ENCODE measurements at places on chromosomes 6 and 20.

GRCh38 chr6:93822434-93823265, 403.3 kb upstream of the EPHA7 start:
- no peak for DNase-seq

GRCh38 chr6:154555073-154555677, 44.7 kb upstream of the CNKSR3 start:
- no peak for DNase-seq

DNA sequence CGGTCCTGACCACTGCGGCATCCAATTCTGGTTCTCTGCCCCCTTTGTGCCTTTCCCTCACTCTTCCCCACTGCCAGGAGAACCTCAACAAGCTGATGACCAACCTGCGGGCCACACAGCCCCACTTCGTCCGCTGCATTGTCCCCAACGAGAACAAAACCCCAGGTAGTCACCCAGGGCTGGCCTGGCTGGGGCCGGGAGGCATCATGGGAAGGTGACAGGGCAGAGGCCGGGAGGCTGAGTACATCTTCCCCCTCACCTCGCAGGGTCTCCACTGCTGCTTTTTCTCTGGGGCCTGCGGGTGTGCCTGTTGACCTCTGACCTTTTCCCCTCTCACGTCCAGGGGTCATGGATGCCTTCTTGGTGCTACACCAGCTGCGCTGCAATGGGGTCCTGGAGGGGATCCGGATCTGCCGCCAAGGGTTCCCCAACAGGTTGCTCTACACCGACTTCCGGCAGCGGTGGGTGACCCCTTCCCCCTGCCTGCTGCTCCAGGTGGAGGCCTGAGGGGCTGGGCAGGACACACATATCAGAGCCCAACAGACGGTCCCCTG, 35.1 kb downstream of the MYH7B start:
- no peak for DNase-seq

DNA sequence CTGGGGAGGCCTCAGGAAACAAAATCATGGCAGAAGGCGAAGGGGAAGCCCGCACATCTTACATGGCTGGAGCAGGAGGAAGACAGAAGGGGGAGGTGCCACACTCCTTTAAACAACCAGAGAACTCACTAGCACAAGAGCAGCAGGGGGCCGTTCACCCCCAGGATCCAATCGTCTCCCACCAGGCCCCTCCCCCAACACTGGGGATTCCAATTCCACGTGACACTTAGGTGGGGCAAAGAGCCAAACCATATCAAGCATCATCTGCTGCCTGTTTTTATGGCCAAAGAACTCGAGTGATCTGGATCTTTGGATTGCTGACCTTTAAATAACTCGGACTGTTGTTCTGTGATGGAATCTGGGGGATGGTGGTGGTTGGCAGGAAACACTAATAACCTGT, 28.0 kb downstream of the PNLDC1 start:
- no peak for DNase-seq

DNA sequence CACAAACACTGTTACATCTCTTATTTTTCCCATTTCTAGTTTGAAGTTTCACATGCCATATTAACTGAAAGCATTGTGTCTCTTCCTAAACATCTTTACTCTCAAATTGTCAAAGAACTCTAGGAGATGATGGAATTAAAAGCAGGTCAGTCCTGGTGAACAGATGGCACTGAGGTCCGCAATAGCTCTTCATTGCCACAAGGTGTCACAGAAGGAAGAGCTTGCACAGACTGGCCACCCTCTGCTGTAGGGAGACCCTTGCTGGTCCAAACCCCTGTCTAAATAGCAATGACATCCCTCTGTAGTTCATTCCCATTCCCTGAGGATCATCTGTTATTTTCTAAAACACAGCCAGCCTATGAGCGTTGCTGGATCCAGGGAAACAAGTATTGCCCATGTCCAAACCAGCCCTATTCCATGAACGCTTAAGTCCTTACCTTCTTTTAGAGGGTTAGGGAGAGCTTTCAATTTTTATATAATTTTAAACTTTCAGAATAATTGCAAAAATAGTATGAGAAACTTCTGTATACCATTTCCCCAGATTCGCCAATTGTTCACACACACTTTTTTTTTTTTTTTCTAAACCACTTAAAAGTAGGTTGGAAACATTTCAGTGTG, 10.1 kb upstream of the HDAC2 start:
- DNase-seq: peak; percentile 71

- no peak for DNase-seq
These were observed 48.6 kb downstream of the RALY start for GRCh38 chr20:34042262-34042661.

DNA sequence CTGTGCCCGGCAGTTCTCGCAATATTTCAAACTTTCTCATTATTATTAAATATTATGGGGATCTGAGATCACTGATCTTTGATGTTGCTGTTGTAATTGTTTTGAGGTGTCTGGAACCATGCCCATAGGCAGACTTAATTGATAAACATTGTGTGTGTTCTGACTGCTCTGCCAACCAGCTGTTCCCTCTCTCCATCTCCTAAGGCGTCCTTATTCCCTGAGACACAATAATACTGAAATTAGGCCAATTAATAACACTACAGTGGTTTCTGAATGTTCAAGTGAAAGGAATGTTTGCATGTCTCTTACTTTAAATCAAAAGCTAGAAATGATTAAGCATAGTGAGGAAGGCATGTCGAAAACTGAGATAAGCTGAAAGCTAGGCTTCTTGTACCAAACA, 7.6 kb downstream of the MAPK14 start:
- no peak for DNase-seq

- peak; percentile 68 for DNase-seq
These were observed 539 bp downstream of the CDYL start for GRCh38 chr6:4776493-4777393.

GRCh38 chr6:2641044-2641725, 109.5 kb downstream of the MYLK4 start:
- no peak for DNase-seq

DNA sequence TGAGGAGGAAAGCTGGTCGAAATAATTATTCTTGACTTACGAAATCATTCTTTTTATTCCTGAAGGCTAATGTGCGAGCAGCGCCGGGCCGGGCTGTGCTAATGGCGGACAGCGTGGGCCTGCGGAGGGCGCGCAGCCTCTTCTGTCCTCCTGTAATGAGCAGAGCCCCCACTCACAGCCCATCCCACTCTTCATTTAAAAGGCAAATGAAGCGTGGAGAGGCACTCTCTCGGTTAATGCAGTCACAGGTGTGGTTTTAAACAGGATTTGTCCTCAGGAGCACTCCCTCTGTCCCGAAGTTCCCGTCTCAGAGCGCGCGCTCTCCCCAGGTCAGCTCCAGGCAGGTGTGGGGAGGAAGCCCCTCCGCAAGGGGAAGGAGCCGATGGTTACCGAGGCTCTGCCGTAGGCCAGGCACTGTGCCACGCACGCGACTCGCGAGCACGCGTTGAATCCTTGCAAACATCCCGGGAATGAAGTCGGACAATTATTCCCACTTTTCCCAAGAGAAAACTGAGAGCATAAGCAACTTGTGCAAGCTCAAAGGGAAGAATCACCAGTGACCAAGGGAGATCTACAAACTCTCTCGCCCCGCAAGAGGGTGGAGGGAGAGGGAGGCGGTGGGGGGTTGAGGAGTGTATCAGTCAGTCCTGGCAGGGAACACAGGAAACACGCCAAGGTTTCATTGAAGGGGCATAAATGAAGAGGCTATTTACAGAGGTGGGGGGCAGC, 35.5 kb upstream of the ZFAND3 start:
- no peak for DNase-seq

- DNase-seq: no peak
These were observed 109.2 kb downstream of the ESR1 start for GRCh38 chr6:151916680-151917164.

DNA sequence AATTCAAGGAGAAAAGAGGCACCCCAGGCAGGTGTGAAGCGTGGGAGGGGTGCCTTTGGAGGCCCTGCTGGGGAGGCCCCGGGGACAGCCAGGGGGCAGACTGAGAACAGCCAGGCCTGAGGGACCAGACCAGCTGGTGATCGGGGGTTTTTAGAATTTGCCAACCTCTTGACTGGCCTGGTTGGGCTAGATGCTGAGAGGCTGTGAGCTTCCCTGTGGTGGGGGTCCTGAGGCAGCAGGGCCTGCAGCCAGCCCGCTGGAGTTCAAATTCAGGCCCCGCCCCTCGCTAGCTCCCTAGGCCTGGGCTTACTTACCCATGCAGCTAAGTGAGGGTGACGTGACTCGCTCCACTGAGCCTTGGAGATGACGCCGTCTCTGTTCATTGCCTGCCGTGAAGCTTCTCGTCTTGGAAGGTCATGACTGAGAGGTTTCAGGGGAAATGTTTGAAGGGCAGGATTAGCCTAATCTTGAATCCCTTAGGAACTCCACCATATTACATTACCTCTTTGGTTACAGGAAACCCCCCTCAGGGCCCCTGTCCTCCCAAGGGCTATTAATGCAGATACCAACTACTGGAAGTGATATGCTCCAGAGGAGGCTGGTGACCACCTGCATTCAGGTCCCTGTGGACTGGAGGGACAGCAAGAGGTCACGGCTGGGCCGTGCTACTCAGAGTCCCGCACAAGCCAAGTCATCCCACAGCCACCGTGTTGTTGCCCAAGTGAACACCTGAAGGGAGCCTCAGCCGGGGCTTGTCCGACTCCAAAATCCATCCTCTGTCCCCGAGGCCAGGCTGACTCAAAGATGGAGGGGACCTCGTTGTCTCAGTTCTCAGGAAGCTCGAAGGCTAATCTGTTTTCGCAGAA, 73.9 kb upstream of the DUSP22 start:
- DNase-seq: no peak

- DNase-seq: peak; percentile 87
These were observed at the start of gene ASCC3 for GRCh38 chr6:100880853-100881706. ASCC3 (minus strand) TSS chr6:100881329; CDS start chr6:100867997, 13,332 bp downstream.

- DNase-seq: no peak
These were observed 55.9 kb upstream of the SOX4 start for GRCh38 chr6:21537637-21538036.

DNA sequence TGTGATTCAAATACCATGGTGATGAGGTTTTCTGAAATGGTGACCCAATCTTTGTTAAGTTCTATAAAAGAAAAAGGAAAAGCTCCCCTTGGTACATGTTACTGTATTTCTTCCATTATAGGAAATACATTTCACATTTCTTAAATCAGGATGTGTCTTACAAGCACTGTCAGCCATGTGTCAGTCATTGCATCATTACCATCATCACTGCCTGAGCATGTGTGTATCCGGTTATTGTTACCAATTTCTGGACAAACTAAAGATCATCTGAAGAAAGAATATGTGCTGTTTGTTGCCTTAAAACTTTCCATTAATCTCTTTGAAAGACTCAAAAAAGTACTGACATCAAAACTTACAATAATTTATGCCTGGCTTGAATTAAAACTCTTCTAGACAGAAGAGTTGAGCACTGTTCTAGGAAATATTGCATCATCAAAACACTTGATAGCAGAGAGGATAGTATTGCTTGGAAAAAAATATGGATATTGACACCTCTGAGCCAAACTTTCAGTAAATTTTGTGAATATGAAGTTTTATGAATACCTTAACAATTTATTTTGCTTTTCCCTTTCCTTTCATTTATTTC, 7.1 kb upstream of the TSPYL1 start:
- no peak for DNase-seq

DNA sequence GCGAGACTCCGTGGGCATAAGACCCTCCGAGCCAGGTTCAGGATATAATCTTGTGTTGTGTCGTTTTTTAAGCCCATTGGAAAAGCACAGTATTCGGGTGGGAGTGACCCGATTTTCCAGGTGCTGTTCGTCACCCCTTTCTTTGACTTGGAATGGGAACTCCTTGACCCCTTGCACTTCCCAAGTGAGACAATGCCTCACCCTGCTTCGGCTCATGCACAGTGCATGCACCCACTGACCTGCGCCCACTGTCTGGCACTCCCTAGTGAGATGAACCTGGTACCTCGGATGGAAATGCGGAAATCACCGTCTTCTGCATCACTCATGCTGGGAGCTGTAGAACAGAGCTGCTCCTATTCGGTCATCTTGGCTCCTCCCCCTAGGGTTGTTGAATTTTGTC, 307.7 kb upstream of the DEFB115 start:
- no peak for DNase-seq

- DNase-seq: no peak
These were observed 176.0 kb upstream of the THEMIS start for GRCh38 chr6:128076843-128077242.

DNA sequence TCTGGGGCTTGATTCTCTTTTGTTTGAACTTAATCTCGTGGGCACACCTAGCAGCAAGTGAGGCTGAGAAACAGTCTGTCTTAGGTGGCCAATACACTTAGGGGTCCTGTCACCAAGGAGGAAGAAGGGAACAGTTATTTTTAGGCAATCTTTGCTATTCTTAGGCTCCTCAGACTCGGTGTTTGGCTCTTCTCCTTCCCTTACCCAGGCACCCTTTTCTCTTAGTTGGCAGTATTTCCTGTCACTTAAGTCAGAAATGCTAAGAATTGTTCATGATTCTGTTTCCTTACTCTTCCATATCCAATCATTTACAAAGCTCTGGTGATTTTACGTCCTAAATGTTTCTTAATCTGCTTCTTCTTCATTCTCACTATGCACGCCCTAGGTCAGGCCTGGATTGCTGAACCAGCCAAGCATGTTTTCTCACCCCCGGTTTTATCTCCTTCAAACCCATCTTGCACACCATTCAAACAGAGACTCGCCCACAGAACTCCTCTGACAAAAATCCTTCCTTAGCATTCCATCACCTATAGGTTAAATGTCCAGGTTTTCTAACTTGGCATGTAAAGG, 45.2 kb upstream of the TMEM217 start:
- DNase-seq: no peak

DNA sequence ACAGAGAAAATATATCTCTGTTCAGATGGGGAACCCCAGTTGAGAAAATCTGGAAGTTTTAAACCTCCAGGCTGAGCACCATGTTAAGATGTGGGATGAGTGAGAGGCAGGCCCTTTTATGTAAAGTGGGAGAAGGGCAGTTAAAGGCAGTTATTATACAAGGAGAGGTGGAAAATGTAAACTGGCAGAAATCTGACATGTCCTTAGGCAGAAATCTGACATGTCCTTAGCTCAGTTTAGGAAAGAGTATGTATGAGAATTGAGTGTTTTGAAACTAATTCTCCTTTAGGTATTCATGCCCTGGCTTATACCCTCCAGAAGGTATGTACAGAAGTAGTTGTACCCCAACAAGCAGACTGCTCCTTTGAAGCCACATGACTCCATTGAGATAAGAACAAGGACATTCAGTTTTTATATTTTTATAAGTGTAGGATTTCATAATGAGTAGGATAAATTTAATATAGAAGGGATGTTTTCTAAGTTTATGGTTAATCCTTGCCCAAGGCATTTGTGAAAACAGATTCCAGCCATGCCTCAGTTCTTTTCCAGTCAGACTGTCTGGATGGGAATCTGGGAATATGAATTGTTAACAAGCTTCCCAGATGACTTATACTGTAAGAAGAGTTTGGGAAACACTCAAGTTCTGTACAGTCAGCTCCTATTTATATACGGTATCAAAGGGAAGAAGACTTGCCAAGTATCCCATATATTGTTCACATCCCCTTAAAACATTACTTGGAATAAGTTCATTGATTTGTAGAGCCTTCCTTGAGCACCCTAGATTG, 87.7 kb downstream of the SCAND1 start:
- DNase-seq: no peak

GRCh38 chr6:133697666-133698065, 191.2 kb upstream of the TCF21 start:
- DNase-seq: no peak

- peak; percentile 33 for DNase-seq
These were observed 141.2 kb downstream of the BMP2 start for GRCh38 chr20:6908673-6909072.

Data from iPS-NIHi11 (cell line).